SJCRH30 (cell line): ENCODE measurements at places on chromosomes 12 and 14.

- peak; percentile 91 for DNase-seq
These were observed 81.2 kb upstream of the ATF7IP start for GRCh38 chr12:14284184-14284722.

DNA sequence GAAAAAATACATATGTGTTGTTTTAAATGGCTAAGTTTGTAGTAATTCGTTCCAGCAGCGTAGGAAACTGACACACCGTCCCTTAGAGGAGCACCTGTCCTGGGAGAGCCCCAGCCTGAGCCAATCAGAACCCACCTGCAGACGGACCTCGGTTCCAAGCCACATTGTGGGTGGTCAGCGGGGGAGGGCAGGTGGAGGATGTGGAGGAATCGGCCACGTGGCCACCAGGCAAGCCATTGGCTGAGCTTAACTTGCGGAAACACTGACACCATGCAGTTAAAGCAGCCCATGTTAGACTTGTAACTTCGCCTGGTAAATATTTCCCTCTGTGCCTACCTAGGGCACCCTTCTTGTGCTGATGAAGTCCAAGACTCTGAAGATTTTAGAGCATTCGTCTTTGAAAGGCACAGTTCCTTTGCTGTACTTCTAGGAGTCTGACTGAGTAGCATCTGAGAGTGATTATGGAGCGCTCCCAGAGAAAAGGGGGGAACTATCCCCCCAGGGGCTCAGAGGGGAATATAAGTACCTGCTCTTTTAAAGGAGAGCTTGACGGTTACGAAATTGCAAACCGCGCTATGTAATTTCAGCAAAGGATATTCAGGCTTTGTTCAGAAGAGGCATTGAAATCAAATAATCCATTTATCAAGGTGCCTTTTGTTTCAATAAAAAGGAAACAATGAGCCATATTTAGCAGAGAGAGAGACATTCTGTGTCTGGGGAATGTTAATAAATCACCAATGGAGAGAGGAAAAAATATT is 135.7 kb downstream of the TMEM132C start:
- DNase-seq, result no peak

DNA sequence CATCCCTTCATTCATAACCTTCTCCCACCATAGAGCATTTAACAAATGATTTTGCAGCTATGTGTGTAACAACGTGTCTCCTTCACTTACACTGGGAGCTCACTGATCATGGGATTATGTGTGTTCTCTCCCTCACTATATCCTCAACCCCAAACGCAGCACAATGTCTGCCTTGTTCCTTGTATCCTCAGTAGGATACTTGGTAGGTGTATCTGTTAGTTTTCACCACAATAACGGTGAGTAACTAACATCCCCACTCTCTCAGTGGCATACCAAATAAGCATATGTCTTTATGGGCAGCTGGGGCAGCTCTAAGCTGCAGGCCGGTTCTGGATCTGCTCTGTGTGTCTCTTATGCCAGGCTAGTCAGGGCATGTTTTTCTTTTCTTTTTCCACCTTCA is 166.7 kb upstream of the PWP1 start:
- DNase-seq, result no peak

- no peak for DNase-seq
These were observed 629.3 kb downstream of the DIO2 start for GRCh38 chr14:79581912-79582576.

DNA sequence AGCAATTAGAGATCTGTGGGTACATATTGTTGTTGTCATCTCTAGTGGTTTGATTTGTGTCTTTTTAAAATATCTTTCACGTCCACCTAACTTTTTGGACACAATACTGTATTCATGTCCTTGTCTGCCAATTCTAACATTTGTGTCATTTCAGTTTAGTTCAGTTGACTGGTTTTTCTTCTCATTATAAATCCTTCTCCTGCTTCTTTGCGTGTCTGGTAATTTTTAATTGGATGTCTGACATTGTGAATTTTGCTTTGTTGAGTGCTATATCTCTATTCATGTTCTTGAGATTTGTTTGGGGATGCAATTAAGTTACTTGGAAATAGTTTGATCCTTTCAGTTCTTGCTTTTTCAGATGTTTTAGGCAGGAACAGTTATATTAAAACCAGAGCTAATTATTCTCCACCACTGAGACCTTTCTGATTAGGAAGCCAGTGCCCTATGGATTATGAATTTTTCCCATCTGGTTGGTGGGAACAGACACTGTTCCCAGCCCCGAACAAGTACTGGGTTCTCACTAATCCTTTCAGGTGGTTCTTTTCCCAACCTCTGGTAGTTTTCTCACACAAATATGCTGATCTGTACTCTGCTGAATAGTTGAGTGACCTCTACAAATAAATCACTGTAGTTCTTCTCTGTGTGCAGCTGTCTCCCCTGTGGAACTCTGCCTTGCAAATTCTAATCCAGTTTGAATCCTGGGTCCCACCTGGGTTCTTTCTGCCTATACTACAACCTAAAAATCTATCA is 91.1 kb upstream of the DYNC1H1 start:
- no peak for DNase-seq

GRCh38 chr12:121579190-121579791 is 1.5 kb downstream of the KDM2B start:
- DNase-seq, result peak; percentile 60

DNA sequence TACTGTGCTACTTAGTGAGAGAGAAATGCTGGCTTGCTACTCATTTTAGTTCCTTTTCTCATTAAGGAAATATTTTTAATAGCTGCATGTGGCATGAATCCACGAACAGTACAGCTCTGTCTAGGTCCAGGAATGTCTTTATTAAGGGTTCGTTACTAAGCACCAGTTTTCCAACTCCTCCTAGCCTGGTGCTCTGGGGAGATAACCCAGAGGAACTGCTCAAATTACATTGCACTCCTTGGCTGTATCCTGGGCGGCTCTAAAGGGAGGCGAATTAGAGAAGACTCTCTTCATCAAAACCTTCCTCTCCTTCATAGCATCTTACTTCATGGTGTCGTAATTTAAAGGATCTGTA is 101.3 kb downstream of the PPM1A start:
- peak; percentile 51 for DNase-seq

- DNase-seq, result no peak
These were observed 6.5 kb upstream of the OR11G2 start for GRCh38 chr14:20184181-20184580.

GRCh38 chr12:121957861-121958515 is 39.6 kb downstream of the CFAP251 start:
- DNase-seq, result no peak

GRCh38 chr14:28783664-28784063 is 17.1 kb downstream of the FOXG1 start:
- no peak for DNase-seq

- DNase-seq, result no peak
These were observed 5.1 kb upstream of the SMOC1 start for GRCh38 chr14:69873877-69874780.

GRCh38 chr12:106625976-106626375 is 43.2 kb downstream of the RFX4 start:
- DNase-seq, result no peak

DNA sequence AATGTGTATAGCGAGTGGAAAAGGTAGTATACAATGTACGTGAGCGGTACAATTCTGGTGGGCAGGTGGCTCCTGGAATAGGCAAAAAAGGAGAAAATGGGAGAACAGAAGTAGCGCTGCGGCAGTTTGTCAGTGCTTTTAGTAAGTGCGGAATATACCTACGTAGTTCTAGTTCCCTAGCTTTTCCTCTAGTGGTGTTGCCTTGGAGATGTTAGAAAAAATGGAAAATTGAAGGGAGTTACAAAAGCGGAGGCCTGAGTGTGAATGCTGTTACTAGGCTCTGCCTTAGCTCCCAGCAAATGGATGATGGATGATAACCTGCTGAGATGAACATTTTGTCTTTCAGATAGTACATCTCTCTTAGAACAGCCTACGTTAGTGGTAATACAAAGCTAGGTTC is 1.1 kb downstream of the TTC8 start:
- DNase-seq, result no peak

- DNase-seq, result no peak
These were observed 102.2 kb downstream of the SSPN start for GRCh38 chr12:26297396-26298070.
